ENCODE measurements at places on chromosomes 11 and 22. TPM values are rescaled to one million over a fixed set of nuclear protein-coding genes. Genes with fewer than 3 reads are reported as not detected.

- peak overlapping the region; percentile 88 for H3K27ac ChIP-seq
- H3K36me3 ChIP-seq = peaks cover 24% of the 10 kb centered on the region
- peak overlapping the region; percentile 76 for H3K4me3 ChIP-seq
- no peaks in the 10 kb centered on the region for H3K27me3 ChIP-seq
- no peak for DNase-seq
Observed at GRCh38 chr11:47409440-47410369, 1.3 kb downstream of the SLC39A13 start.

DNA sequence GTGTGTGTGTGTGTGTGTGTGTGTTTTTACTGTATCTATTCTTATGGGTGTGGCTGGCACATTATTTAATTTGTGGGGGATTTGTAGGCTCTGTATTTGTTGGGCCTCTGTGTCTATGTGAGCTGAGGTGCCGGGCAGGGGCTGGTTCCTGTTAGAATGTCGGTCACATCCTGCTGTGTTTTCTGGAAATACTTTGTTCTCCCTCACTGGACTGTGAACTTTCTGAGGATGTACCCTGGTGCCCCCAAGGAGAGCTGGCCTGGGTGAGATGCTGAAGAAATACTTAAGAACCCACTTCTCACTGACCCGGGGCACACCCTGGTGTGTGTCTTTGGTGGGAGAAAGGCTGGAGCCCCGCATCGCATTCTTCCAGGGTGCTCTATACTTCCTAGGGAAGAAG is 28.6 kb downstream of the KIAA1671 start:
- H3K4me1 ChIP-seq = peaks cover 23% of the 10 kb centered on the region
- peak overlapping the region; percentile 3 for H3K27ac ChIP-seq
- no peak overlapping the region for H3K4me3 ChIP-seq
- no peaks in the 10 kb centered on the region for H3K36me3 ChIP-seq
- no peak for DNase-seq
- no peaks in the 10 kb centered on the region for H3K27me3 ChIP-seq

DNA sequence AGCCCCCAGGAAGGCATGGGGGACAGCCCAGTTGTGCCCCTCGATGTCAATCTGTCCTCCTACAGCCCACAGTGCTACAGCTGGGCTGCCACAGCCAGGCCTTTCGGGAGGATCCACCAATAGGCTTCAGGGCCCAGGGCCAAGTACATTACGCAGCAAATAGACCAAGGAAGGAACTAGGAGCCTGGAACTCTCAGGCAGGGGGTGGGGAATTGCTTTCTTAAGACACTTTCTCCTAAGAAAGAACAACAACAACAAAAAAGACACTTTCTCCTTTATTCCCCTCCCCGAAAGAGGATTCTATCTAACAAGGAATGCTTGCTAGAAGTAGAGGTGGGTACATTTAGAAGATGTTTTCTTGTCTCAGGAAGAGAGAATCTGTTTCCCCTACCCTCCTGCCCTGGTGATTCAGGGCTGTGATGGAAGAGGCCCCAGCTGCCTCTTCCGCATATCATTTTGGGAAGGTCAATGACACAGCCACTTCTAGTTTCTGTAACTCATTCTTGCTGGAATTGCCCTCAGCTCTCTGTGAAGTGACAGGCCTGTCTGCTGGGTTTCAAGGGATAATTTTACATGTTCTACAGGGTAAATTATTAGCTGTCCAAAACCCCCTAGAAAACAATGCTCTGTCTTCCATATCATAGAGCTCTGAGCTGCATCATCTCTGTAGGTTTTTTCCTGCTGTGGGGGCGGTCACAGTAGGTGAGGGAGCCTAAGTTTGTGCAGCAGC is 6.0 kb upstream of the MALAT1 start:
- no peaks in the 10 kb centered on the region for H3K27me3 ChIP-seq
- peak overlapping the region; percentile 25 for H3K4me3 ChIP-seq
- H3K4me1 ChIP-seq = peaks cover 91% of the 10 kb centered on the region
- H3K36me3 ChIP-seq = no peaks in the 10 kb centered on the region
- peak overlapping the region; percentile 99 for H3K27ac ChIP-seq

DNA sequence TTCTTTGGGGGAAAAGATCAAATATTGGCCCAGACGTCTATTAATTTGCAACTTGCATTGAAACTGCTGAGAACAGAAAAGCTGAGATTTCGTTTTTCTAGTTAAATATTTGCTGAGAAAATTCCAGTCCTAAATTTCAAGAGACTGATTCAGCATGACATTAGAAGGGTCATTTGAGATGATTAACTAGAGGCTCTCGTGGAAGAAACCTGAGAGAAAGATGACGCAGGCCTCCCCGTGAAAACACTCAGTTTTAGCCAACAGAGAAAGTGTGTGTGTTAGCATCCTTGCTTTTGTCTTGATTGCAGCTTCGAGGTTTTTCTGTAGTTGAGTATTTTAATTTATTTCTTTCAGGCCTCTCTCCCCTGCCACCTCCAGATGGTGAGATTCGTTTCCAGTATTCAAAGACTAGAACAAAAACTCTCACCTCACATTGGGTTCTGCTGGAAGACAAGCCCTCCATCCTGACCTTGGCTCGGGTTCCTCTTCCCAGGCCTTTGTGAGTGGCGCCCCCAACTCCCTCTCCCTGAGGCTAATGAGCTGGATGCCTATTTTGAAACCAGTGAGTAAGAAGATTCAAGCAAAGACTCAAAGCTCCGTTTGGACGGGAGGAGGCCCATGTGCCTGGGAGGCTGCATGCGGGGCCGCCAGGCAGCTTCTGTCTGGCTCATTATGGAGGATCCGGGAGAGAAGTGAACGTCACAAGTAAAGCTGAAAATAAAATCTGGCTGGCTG is 52.4 kb downstream of the CELSR1 start:
- peaks cover 9% of the 10 kb centered on the region for H3K4me1 ChIP-seq
- peak overlapping the region; percentile 59 for H3K27ac ChIP-seq
- DNase-seq = no peak

- H3K36me3 ChIP-seq = no peaks in the 10 kb centered on the region
- DNase-seq = no peak
- no peaks in the 10 kb centered on the region for H3K4me1 ChIP-seq
- no peak overlapping the region for H3K27ac ChIP-seq
- H3K27me3 ChIP-seq = no peaks in the 10 kb centered on the region
Observed at GRCh38 chr11:86108890-86109638, 40.2 kb upstream of the PICALM start.

DNA sequence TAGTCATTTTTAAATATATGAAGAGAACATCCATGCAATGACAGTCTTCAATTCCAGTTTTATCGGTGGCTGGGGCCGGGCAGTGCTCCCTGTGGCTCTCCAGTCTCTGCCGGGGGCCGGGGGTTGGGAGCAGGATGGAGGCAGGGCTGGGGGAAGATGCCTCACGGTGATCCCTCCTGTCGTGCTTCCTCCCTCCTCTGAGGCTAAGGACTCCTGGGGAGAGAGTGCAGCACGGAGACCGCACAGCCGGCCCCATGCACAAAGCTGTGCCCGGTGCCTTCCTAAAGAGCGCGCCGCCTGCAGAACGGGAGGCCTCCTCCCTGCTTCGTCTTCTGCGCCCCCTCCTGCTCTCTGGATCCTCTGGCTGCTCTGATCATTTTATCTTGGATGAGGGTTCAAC is 20.5 kb downstream of the GAL start:
- H3K27ac ChIP-seq = no peak overlapping the region
- no peak for DNase-seq
- no peaks in the 10 kb centered on the region for H3K27me3 ChIP-seq
- H3K36me3 ChIP-seq = no peaks in the 10 kb centered on the region
- no peaks in the 10 kb centered on the region for H3K4me1 ChIP-seq

GRCh38 chr11:79440571-79441460 is at the start of gene TENM4:
TENM4 (minus strand) TSS chr11:79441030; CDS start chr11:79069944, 371,086 bp downstream.
- no peak within 1 kb of the TSS for H3K27ac ChIP-seq
- peak; percentile 60 for DNase-seq
- H3K27me3 ChIP-seq = peaks cover 88% of the 10 kb centered on the region
- H3K4me1 ChIP-seq = peaks cover 40% of the 10 kb centered on the region

- no peak overlapping the region for H3K4me3 ChIP-seq
- H3K27ac ChIP-seq = peak overlapping the region; percentile 66
- H3K36me3 ChIP-seq = no peaks in the 10 kb centered on the region
- DNase-seq = no peak
- H3K4me1 ChIP-seq = peaks cover 11% of the 10 kb centered on the region
- no peaks in the 10 kb centered on the region for H3K27me3 ChIP-seq
Observed at GRCh38 chr11:95082576-95083001, 7.1 kb upstream of the ENDOD1 start.

DNA sequence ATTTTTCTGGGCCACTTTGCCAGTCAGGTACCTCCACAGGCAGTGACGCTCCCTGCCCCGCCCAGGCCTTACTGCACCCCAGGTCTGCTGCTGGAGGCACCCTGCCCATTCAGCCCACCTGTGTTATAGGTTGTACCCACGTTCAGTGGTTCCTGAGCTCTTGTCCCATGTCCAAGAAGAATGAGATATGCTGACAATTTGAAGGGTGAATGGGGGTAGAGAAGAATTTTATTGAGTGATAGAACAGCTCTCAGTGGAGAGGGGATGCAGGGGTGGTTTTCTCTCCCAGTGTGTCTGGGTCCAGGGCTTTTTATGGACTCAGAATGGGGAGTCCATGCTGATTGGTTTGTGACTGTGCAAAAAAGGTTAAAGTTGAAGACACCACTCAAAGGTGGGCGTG is 149.7 kb downstream of the LDLRAD3 start:
- peaks cover 6% of the 10 kb centered on the region for H3K4me1 ChIP-seq
- H3K27me3 ChIP-seq = no peaks in the 10 kb centered on the region
- no peaks in the 10 kb centered on the region for H3K36me3 ChIP-seq
- H3K4me3 ChIP-seq = no peak overlapping the region
- no peak for DNase-seq

- H3K4me1 ChIP-seq = no peaks in the 10 kb centered on the region
- no peak overlapping the region for H3K4me3 ChIP-seq
- no peaks in the 10 kb centered on the region for H3K36me3 ChIP-seq
- DNase-seq = no peak
- no peaks in the 10 kb centered on the region for H3K27me3 ChIP-seq
- H3K27ac ChIP-seq = no peak overlapping the region
Observed at GRCh38 chr11:19466314-19466713, 225.6 kb upstream of the E2F8 start.

The IRAG1 gene
- 12.9 TPM for total RNA-seq

The HOATZ gene
- total RNA-seq = 15.0 TPM

The ST14 gene
- total RNA-seq = 61.1 TPM

The CCDC116 gene
- total RNA-seq = 0.41 TPM

The YAP1 gene
- total RNA-seq = 105 TPM

The CRYBA4 gene
- total RNA-seq = not detected

The FXYD6 gene
- 61.2 TPM for total RNA-seq

The OLFML1 gene
- 23.2 TPM for total RNA-seq

The PPP1R14B gene
- total RNA-seq = 55.4 TPM

The GGA1 gene
- 64.8 TPM for total RNA-seq

The COA4 gene
- total RNA-seq = 41.6 TPM

The SYT7 gene
- 3.8 TPM for total RNA-seq

The OR10A2 gene
- not detected for total RNA-seq

The FAM111A gene
- 68.4 TPM for total RNA-seq

The RNF26 gene
- 19.3 TPM for total RNA-seq

All from lower lobe of right lung (tissue), 2 donors.